ENCODE measurements at places on chromosomes 3 and 15. TPM values are rescaled to one million over a fixed set of nuclear protein-coding genes. Genes with fewer than 3 reads are reported as not detected.

Gene DNASE1L3
- total RNA-seq: 9.2 TPM

DNA sequence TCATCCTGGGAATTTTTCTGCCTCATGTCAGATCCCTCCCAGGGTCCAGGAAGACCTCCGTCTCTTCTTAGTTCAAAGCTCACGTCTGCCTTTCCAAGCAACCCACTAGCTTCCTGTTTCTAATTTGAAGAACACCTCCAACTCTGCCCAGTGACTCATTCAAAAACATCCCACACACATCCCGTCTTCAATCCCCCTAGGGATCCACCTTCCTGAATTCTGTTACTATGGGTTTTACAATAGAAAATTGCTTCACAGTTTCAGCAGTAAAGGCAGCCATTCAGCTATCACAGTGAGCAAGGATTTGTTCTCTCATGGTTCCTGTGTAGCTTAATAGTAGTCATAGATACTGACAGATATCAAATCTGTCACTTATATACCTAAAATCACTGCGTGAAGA is 308.3 kb upstream of the CCDC54 start:
- no peaks in the 10 kb centered on the region for H3K27me3 ChIP-seq
- no peak overlapping the region for H3K4me3 ChIP-seq
- DNase-seq: no peak
- H3K36me3 ChIP-seq: no peaks in the 10 kb centered on the region
- H3K27ac ChIP-seq: peak overlapping the region; percentile 32
- H3K4me1 ChIP-seq: no peaks in the 10 kb centered on the region

DNA sequence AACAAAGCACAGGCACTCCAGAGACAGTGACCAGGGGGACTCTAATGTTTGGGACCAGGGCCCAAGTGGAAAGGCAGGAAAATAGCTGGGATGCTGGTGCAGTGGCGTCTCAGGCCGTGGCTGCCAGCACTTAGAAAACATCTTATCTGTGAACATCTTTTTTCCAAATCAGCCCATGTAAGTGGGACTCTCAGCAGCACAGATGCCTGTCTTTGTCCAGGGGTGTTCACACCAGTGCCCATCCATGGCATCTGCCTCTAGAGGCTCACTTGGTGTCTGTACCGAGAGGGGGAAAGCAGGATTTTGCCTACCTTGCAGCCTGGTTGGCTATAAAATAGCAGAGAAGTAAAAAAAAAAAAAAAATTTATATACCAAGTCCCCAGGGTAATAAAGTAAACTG is 26.7 kb downstream of the SLC12A8 start:
- H3K4me3 ChIP-seq: no peak overlapping the region
- H3K27ac ChIP-seq: no peak overlapping the region
- no peaks in the 10 kb centered on the region for H3K36me3 ChIP-seq
- DNase-seq: no peak
- no peaks in the 10 kb centered on the region for H3K27me3 ChIP-seq
- no peaks in the 10 kb centered on the region for H3K4me1 ChIP-seq

- H3K36me3 ChIP-seq: no peaks in the 10 kb centered on the region
- no peak overlapping the region for H3K27ac ChIP-seq
- no peaks in the 10 kb centered on the region for H3K4me1 ChIP-seq
- no peaks in the 10 kb centered on the region for H3K27me3 ChIP-seq
These were observed 433.7 kb downstream of the SHQ1 start for GRCh38 chr3:72414481-72415016.

GRCh38 chr3:112134335-112135124 is 1.5 kb upstream of the GCSAM start:
- no peaks in the 10 kb centered on the region for H3K27me3 ChIP-seq
- no peaks in the 10 kb centered on the region for H3K4me1 ChIP-seq
- no peak overlapping the region for H3K27ac ChIP-seq
- no peak for DNase-seq
- no peaks in the 10 kb centered on the region for H3K36me3 ChIP-seq

Gene SUCNR1
- total RNA-seq: 1.3 TPM

Gene LRRC34
- total RNA-seq: 6.4 TPM

- no peak for DNase-seq
- peak overlapping the region; percentile 57 for H3K27ac ChIP-seq
- no peaks in the 10 kb centered on the region for H3K36me3 ChIP-seq
These were observed 1.7 kb upstream of the PPARG start for GRCh38 chr3:12286927-12287726.

GRCh38 chr3:58340594-58341244 is 8.0 kb downstream of the PXK start:
- H3K4me3 ChIP-seq: no peak overlapping the region
- DNase-seq: no peak
- no peak overlapping the region for H3K27ac ChIP-seq
- H3K27me3 ChIP-seq: no peaks in the 10 kb centered on the region
- H3K36me3 ChIP-seq: no peaks in the 10 kb centered on the region
- no peaks in the 10 kb centered on the region for H3K4me1 ChIP-seq

GRCh38 chr15:38401701-38402100 is 52.2 kb upstream of the FAM98B start:
- no peak overlapping the region for H3K4me3 ChIP-seq
- no peak for DNase-seq
- no peaks in the 10 kb centered on the region for H3K27me3 ChIP-seq
- no peaks in the 10 kb centered on the region for H3K4me1 ChIP-seq

- H3K27ac ChIP-seq: no peak overlapping the region
- no peaks in the 10 kb centered on the region for H3K27me3 ChIP-seq
- no peak for DNase-seq
- no peaks in the 10 kb centered on the region for H3K4me1 ChIP-seq
These were observed 8.9 kb downstream of the LMOD3 start for GRCh38 chr3:69113536-69113935.

DNA sequence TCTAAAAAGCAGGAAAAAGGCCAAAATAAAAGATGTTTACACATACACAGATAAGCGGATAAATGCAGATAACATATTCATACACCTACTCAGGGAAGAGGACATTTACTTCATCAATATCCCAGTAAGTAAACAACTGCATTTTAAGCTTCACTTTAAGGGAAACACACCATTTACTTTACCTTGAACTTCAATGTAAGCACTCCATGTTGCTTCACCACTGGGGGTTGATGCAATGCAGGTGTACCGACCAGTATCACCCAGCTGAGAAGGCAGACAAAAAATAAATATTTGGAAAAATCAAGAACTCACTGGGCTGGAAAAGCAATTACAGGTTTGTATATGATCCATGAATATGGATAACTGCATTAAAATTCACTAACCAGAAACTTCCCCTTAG is 1099.5 kb downstream of the ROBO1 start:
- no peak overlapping the region for H3K4me3 ChIP-seq
- H3K27me3 ChIP-seq: no peaks in the 10 kb centered on the region
- no peaks in the 10 kb centered on the region for H3K36me3 ChIP-seq
- DNase-seq: no peak
- H3K27ac ChIP-seq: no peak overlapping the region

GRCh38 chr3:12782172-12782815 is 14.2 kb upstream of the CAND2 start:
- no peak overlapping the region for H3K27ac ChIP-seq
- H3K27me3 ChIP-seq: no peaks in the 10 kb centered on the region
- H3K36me3 ChIP-seq: no peaks in the 10 kb centered on the region
- H3K4me1 ChIP-seq: no peaks in the 10 kb centered on the region
- DNase-seq: no peak

DNA sequence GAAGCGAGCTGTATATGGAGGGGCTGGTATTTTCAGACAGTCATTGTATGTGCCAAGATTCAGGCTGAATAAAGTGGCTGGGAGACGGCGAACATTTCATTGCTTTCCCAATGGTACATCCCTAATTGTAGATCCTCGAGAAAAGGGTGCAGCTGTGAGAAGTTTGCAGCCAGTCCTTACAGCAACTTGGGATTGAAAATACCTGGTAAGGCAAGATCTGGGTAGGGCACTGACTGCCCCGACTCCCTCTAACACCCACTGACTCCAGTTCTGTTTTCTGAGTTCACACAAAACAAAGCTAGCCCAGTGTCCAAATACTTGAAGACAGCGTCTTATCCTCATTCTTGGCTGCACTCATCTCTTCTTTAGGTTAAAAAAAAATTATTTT is 63.7 kb downstream of the EDEM1 start:
- peak overlapping the region; percentile 57 for H3K27ac ChIP-seq
- DNase-seq: no peak
- no peaks in the 10 kb centered on the region for H3K36me3 ChIP-seq

DNA sequence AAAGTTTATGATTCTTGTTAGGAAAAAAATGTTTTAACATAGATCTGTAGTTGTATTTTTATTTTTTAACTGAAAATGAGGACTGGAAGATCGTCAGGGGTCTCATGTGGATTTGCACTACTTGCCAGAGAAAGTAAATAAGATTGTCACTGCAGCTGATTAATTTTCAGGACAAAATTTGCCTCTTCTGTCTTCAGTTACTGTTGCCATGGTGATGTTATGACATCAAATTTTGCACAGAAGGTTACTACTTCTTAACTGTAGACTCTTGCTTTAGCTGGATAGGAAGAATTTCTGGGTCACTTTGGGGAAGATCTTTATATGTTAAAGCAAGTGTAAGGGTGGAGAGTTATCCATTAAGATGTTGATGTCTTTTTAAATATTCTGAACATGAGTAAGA is 82.2 kb upstream of the WDR72 start:
- H3K4me1 ChIP-seq: no peaks in the 10 kb centered on the region
- H3K27ac ChIP-seq: no peak overlapping the region
- no peaks in the 10 kb centered on the region for H3K36me3 ChIP-seq
- DNase-seq: no peak

DNA sequence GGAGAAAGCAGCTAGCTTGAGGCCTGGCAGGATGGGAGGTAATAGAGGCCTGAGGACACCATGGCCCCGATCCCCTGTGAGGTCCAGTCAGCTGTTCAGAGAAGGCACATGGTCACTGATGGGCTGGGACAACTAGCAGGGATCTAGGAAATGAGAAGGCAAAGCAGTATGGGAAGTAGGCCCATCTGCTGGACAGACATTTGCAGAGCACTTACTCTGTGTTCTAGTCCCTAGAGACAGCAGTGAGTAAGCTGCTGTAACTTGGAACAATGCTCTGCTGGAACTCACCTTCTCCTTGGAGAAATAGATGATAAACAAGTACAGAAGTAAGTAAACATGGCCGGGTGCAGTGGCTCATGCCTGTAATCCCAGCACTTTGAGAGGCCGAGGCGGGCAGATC is 7.1 kb downstream of the ECE2 start:
- no peak overlapping the region for H3K27ac ChIP-seq
- H3K36me3 ChIP-seq: no peaks in the 10 kb centered on the region
- no peak for DNase-seq
- no peaks in the 10 kb centered on the region for H3K27me3 ChIP-seq
- H3K4me3 ChIP-seq: no peak overlapping the region
- H3K4me1 ChIP-seq: no peaks in the 10 kb centered on the region

DNA sequence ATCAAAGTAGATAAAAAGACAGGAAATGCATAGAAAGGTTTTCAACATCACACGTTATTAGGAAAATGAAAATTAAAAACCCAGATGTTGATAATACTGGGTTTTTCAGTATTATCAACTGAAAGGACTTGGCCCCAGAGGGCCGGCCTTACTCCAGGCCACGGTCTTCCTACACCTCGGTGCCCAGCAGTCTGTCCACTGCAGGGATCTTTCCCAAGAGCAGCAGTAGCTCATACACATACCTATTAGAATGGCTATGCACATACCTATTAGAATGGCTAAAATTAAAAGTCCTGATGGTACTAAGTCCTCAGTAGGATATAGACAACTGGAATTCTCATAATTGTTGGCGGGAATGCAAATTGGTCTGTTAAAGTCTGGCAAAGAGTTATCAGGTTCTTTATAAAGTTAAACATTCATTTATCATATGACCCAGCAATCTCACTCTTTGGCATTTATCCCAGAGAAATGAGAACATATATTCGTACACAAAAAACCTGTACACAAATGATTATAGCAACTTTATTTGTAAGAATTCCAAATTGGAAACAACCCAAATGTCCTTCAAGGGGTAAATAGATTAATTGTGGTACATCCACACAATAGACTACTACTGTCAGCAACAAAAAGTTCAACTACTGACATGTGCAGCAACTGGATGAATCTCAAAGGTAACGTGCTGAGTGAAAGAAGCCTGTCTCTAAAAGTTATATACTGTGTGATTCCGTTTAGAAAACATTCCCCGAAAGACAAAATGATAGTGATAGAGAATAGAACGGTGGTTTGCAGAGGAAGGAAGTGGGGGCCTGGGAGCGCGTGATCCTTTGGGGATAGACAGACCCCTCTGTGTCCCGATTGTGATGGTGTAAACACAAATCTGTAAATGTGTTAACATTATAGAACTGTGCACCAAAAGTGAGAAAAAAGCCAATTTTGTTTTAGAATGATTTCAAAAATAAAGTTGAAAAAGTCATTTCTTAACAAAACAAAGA is 62.3 kb downstream of the MCTP2 start:
- no peak for DNase-seq
- H3K4me1 ChIP-seq: no peaks in the 10 kb centered on the region

Gene ITIH3
- 0.88 TPM for total RNA-seq

- H3K36me3 ChIP-seq: no peaks in the 10 kb centered on the region
- DNase-seq: no peak
- no peak overlapping the region for H3K27ac ChIP-seq
These were observed 694.6 kb downstream of the TUSC7 start for GRCh38 chr3:117404141-117404540.

DNA sequence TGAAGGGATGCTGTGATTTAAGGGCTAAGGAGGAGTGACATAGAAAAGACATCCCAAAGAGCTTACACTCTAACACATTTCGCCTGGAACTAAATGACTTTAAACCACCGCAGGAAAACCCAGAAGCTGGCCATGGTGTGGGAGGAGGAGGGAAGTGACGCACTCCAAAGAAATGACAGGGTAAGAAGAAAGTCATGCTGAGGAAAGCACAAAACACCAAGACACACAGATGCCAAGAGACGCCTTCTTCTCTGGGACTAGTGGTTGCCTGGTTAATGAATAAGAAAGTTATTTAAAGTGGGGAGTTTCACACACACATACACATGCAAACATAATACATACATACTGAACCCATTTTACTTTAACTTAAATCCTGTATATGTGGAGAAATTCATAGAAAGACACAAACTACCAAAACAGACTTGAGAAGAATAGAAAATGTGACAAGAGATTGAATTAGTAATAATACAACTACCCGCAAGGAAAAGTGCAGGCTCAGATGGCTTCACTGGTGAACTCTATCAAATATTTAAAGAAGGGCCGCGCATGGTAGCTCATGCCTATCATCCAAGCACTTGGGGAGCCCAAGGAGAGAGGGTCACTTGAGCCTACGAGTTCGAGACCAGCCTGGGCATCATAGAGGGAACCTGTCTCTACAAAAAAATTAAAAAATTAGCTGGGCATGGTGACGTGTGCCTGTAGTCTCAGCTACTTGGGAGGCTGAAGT is 125.5 kb downstream of the NSMCE3 start:
- DNase-seq: no peak
- no peaks in the 10 kb centered on the region for H3K36me3 ChIP-seq
- H3K4me1 ChIP-seq: no peaks in the 10 kb centered on the region
- H3K27ac ChIP-seq: no peak overlapping the region
- H3K27me3 ChIP-seq: no peaks in the 10 kb centered on the region

- no peak overlapping the region for H3K4me3 ChIP-seq
- H3K36me3 ChIP-seq: no peaks in the 10 kb centered on the region
- no peaks in the 10 kb centered on the region for H3K4me1 ChIP-seq
- no peaks in the 10 kb centered on the region for H3K27me3 ChIP-seq
These were observed 201.0 kb upstream of the BCL6 start for GRCh38 chr3:187946163-187946691.

- H3K27ac ChIP-seq: no peak overlapping the region
- no peak for DNase-seq
- H3K4me3 ChIP-seq: no peak overlapping the region
- H3K27me3 ChIP-seq: no peaks in the 10 kb centered on the region
These were observed 34.4 kb upstream of the MEIS2 start for GRCh38 chr15:37134699-37135131.

GRCh38 chr3:8851703-8852102 is 82.3 kb upstream of the OXTR start:
- no peaks in the 10 kb centered on the region for H3K4me1 ChIP-seq
- no peak overlapping the region for H3K4me3 ChIP-seq
- no peaks in the 10 kb centered on the region for H3K27me3 ChIP-seq
- H3K36me3 ChIP-seq: no peaks in the 10 kb centered on the region

Gene MAGEF1
- 40.4 TPM for total RNA-seq
